Thoracic aorta endothelial cell (primary cell): ENCODE measurements at places on chromosomes 5 and 9. TPM values are rescaled to one million over a fixed set of nuclear protein-coding genes. Genes with fewer than 3 reads are reported as not detected.

Gene CMYA5
- total RNA-seq = 0.13 and 0.14 TPM in 2 replicates

Gene GARNL3
- total RNA-seq = 8.3 and 9.2 TPM in 2 replicates

Gene ENTPD8
- total RNA-seq = not detected in 2 replicates

Gene LECT2
- not detected in 2 replicates for total RNA-seq

Gene RASGRF2
- 14.4 and 28.9 TPM in 2 replicates for total RNA-seq

Gene ACSL6
- not detected in 2 replicates for total RNA-seq

Gene TLR4
- 139 and 141 TPM in 2 replicates for total RNA-seq

Gene CYLC2
- not detected in 2 replicates for total RNA-seq
